LHCN-M2 (cell line): ENCODE measurements at places on chromosomes 7 and 10. TPM values are rescaled to one million over a fixed set of nuclear protein-coding genes. Genes with fewer than 3 reads are reported as not detected.

NOS3 gene
- total RNA-seq = 0.13 TPM in 1 of 2 replicates, not detected in the other

ASZ1 gene
- not detected in 2 replicates for total RNA-seq

LBX1 gene
- 1.7 TPM in 2 replicates for total RNA-seq

LAMB4 gene
- not detected in 2 replicates for total RNA-seq

HTR5A gene
- total RNA-seq = not detected in 2 replicates

LAMB1 gene
- 140 and 161 TPM in 2 replicates for total RNA-seq

CLDN3 gene
- not detected in 2 replicates for total RNA-seq

LHPP gene
- 11.9 and 13.2 TPM in 2 replicates for total RNA-seq

CCL24 gene
- total RNA-seq = not detected in 2 replicates

C7orf33 gene
- total RNA-seq = not detected in 2 replicates

TMEM243 gene
- total RNA-seq = 39.0 and 43.3 TPM in 2 replicates

DNA sequence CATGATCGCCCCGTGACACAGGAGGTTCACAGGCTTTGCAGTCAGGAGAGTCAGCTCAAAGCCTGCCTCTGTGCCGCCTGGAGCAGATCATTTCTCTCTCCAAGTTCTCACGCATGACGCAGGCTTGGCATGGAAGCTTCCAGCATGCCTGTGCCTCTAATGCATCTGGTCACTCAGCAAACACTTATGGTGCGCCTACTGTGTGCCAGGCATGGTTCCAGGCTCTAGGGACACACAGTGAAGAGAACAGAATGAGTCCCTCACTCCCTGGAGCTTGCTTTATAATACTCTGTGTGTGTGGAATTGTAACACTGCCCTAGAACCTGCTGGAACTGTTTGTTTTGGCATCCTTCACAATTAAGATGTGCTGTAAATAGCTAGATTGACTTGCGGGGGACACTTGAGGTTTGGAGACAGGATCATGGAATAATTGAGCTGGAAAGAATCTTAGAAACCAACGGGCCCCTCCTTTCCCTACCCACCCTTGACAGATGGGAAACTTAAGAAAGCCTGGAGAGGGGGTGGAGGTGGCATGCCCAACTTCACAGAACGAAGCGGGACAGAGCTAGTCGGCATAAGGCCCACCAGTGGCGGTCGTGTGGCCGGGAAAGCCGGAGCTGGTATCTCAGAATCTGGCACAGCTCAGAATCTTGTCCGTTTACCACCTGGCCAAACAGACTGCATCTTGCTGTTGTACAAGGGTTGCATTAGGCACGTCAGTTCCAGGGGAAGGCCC, 4.6 kb upstream of the MYH16 start:
- DNase-seq = peak; percentile 66

DNA sequence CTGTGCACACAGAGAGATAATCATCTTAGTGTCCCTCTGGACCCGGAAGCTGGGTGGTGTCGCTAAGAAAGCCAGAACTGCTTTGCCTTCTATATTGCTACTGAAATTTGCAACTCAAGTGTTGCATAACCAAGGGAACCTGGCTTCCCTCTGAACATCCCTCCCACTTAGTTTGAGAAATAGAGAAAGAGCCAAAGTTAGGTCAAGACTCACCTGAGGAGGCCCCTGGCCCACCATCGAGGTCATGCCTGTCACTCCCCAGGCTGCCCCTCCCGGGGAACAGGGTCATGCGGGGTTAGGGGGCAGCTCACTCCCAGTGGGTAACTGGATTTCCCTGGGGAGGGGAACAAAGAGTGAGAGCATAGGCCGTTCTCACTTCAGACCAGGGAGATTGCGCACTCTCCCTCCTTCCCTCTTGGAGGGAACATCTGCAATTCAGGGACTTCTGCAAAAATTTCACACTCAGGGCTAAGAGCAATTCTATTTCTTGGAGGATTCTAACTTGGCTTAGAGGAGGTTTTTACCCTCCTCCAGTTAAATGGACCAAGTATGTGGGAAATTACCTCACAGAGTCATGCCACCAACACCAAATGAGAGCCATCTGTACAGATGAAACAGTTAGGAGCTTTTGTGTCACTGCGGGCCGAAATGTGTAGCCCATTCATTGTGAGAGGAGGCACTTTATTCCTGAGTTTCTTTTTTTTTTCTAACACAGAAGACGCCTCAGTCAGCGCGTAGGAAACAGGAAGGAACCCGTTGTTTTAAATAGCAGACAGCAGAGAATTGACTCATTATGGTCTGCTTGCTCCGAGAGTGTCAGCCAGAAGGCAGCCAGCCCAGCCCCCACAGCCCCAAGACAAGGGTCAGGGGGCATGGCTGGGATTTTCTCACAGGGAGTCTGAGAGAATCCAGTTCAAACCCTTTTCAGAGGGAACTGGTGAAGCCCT, 221.3 kb downstream of the ARHGAP12 start:
- DNase-seq = peak; percentile 78

- no peak for DNase-seq
Measured at GRCh38 chr7:106031300-106032035, 68.4 kb downstream of the CDHR3 start.

GRCh38 chr7:50618281-50618680, 53.1 kb upstream of the DDC start:
- no peak for DNase-seq

GRCh38 chr10:35650894-35651293, 8.8 kb upstream of the FZD8 start:
- DNase-seq = no peak

DNA sequence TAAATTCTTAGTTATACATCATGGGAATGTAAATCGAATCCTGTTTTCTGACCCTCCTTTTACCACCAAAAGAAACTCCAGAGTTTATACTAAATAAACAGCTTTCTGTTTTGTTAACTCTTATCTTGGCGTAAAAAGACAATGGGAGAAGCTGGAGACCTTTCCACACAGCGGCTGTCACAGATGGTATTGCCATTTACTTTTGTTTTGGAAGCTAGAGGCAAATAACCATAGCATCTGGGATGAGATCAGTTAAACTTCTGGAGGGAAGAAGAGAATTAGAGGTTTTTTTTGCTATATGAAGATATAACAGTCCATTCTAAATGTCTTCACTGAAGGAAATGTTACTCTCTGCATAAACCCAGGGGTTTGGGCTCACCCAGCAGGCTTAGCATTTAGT, 258.9 kb downstream of the REEP3 start:
- no peak for DNase-seq

DNA sequence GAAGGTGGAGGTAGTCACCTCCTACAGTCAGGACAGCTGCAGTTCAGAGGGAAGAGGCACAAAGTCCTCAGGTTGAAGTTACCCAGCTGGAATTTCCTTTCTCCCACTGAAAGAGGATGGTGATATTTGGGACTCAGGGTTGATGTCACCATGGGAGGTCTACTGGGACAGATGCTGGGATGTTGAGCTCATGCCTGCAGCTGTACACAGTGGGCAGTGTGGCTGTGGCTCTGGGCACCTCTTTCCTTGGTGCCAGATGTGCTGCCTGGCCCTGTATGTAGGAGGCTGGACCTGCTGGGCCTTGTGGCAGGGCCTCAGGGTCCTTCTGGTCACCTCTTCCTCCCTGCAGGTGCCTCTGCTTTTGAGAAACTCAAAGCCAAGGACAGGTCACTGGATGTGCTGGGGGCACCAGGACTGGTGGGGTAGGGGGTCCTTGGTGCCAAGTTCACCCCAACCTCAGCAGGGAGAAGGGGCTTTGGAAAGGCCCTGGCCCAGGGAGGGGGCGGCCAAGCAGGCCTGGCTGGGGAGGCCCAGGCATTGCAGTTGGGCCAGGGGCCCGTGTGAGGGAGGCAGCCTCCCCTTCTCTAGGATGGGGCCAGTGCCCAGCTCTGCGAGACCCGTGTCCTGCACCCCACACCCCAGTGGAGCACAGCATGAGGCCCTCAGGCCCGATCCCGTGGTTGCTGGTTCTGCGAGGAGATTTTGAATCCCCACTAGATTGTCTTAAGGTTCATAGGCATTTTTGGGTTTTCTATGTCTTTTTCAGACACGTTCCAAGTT, 103.1 kb downstream of the BMS1 start:
- DNase-seq = no peak

- peak; percentile 89 for DNase-seq
Measured at GRCh38 chr10:36725581-36726520, 399.5 kb upstream of the ANKRD30A start.

GRCh38 chr10:62029401-62029800, 127.9 kb downstream of the ARID5B start:
- no peak for DNase-seq

GRCh38 chr7:15783987-15784693, 97.7 kb upstream of the MEOX2 start:
- DNase-seq = no peak

DNA sequence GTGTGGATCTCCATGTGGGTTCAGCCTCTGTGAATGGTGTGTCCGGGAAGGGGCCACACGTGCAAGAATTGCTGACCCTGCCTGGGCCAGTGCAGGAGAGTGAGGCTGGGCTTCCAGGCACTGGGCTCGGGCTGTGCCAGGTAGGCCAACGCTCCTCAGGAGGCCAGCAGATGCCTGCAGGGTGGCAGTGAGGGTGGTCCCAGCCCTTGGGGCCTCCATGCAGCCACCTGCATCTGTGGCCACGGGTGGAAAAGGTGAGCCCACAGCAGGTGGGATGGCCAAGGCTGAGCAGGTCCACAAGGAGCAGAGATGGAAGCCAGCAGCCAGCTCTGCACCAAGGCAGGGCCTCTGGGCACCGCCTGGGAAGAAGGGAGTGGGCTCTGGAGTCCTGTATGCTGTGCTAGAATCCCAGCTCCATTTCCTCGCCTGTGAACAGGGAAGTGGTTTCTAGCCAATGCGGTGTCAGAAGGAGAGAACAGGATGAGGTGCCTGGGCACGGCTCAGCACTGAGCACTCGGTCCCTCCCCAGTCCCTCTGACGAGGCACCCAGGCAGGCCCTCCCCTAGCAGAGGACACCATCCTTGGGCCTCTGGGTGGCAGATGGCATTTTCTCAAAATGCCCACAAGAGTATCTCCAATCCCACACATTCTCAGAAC, 31.1 kb upstream of the RET start:
- no peak for DNase-seq

GRCh38 chr7:52992001-52992400, 43.4 kb upstream of the POM121L12 start:
- no peak for DNase-seq

DNA sequence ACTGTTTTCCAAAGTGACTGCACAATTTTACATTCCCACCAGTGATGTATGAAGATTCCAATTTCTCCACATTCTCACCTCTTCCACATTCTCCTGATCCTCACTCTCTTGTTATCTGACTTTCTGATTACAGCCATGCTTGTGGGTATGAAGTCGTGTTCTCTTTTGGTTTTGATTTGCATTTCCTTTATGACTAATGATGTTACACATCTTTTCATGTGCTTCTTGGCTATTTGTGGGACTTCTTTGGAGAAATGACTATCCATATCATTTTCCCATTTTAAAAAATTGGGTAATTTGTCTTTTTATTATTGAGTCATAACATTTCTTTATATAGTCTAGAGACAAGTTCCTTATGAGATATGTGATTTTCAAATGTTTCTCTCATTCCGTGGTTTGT, 10.5 kb upstream of the GIMAP8 start:
- peak; percentile 75 for DNase-seq

GRCh38 chr10:63466144-63466935, 563 bp upstream of the JMJD1C start:
- DNase-seq = peak; percentile 57

DNA sequence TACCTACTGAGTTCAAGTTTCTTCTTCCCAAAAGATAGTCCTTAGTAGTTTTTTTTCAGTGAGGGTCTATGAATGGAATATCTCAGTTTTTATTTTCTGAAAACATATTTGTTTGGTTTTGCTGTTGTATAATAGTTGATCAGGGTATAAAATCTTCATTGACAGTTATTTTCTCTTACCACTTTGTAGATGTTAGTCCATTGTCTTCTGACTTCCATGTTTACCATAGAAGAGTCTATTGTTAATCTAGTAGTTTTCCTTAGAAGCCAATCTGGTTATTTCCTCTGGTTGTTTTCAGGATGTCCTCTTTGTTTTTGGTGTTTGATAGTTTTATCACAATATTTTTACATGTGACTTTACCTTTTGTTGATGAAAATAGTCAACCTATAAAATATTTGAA, 5.5 kb upstream of the ZNF777 start:
- DNase-seq = no peak

GRCh38 chr7:27518561-27519350, 143.9 kb downstream of the HIBADH start:
- DNase-seq = no peak

DNA sequence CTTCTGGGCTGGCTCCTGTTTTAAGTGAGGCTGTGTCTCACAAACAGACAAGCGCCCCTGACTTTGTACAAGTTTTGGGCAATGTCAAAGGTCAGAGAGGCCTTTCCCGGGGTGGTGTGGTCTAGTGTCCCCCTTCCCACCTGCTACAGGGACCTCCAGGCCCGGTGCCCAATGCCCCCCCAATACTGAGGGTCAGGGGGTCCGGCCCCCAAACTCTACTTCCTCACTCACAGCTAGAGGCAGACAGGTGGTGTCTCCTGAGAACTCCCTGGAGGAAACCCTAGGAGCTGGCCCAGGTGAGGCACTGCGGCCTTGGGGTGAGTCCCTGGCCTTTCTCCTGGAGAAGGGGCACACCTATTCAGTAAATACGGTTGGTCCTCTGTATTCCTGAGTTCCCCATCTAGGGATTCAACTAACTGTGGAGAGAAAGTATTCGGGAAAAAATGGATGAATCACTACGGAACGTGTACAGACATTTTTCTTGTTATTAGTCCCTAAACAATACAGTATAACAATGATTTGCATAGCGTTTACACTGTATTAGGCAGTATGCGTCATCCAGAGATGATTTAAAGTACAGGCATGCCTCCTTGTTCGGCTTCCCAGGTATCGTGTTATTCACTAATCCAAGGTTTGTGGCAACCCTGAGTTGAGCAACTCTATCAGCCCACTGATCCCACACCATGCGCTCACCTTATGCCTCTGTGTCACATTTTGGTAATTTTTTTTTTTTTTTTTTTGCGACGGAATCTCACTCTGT, 308.1 kb downstream of the WDR37 start:
- no peak for DNase-seq

DNA sequence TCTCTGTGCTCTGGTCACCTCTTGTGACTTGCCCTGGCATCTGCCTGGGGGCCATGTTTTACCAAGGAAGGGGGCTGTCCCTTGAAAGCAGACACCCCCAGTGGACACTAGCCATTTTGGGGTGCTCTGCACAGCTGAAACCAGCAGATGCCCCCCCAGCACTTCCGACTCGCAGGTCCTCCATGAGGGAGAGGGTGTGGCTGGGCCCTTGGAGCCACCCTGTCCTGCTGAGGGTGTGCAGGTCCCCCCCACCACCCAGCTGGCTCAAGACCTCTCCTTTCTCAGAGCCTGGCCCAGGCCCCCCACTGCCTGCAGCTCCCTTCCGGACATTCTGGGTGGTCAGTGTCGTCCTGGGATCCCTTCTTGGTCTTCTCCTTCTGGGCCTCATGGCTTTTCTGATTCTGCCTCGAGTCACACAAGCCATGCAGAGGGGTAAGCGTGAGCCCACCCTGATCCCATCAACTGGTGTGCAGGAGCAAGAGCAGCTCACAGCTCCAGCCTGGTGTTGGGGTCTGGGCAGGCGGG, 12.3 kb downstream of the SCART1 start:
- no peak for DNase-seq

DNA sequence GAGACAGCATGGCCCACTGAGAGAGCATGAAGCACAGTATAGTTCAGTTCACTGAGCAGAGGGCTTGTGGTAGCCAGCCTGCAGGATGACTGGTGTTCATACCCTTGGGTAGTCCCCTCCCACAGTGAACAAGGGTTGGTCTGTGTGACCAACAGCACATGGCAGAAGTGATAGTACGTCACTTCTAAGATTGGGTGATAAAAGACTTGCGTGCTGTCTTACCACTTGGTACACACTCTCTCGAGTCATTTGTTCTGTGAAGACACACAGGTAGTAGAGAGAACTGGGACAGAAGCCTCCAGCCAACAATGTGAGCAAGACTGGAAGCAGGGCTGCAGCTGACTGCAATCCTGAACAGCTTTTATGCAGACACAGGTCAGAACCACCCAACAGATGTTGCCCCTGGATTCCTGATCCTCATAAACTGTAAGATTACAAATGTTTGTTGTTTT, 14.6 kb downstream of the EPC1 start:
- DNase-seq = peak; percentile 26
